ENCODE measurements at places on chromosomes 1 and 21. TPM values are rescaled to one million over a fixed set of nuclear protein-coding genes. Genes with fewer than 3 reads are reported as not detected.
A peak's percentile ranks its signal among the peaks of the same experiment; 100 is the strongest.

DNA sequence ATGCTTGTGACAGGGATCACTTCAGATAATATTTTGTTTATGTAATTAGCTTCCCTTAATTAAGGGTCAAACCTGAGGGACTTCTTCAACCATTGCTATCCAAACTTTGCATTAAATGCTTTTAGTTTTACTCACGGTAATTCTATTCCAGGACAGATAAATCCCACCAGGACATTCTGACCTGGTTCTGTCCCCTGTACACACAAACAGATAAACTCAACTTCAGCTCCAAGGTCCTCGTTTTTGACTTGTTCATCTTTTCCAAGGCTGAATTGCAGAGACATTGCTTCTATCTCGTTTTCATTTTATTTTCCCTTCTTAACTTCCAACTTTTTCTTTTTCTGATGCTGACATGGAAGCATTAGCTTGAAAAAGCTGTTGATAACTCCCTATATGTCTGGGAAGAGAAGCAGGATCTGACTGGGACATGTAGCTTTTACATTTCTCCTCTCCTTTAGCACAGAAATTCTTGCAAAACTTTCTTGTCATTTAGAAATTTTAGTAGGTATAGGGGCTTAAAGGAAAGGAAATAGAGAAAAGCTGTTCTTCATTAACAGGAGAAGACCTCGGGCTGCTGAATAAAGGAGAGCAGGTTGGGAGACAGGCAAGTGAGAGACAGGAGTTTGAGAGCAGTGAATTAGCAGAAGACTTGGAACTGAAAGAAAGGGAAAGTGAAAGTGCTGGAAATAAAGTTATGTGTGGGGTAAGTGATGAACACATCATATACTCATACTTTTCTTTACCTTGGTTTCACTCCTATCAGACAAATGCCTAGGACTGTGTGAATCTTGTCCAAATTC, 231.7 kb upstream of the B3GALT2 start:
- no peak for DNase-seq
- H3K27me3 ChIP-seq, result peaks cover 13% of the 10 kb centered on the region
- no peak overlapping the region for H3K4me3 ChIP-seq
- no peak overlapping the region for H3K27ac ChIP-seq

- peak overlapping the region; percentile 93 for H3K4me3 ChIP-seq
- H3K36me3 ChIP-seq, result no peaks in the 10 kb centered on the region
- H3K27ac ChIP-seq, result peak overlapping the region; percentile 99
Measured at GRCh38 chr1:156750711-156751450, 594 bp downstream of the HDGF start.

DNA sequence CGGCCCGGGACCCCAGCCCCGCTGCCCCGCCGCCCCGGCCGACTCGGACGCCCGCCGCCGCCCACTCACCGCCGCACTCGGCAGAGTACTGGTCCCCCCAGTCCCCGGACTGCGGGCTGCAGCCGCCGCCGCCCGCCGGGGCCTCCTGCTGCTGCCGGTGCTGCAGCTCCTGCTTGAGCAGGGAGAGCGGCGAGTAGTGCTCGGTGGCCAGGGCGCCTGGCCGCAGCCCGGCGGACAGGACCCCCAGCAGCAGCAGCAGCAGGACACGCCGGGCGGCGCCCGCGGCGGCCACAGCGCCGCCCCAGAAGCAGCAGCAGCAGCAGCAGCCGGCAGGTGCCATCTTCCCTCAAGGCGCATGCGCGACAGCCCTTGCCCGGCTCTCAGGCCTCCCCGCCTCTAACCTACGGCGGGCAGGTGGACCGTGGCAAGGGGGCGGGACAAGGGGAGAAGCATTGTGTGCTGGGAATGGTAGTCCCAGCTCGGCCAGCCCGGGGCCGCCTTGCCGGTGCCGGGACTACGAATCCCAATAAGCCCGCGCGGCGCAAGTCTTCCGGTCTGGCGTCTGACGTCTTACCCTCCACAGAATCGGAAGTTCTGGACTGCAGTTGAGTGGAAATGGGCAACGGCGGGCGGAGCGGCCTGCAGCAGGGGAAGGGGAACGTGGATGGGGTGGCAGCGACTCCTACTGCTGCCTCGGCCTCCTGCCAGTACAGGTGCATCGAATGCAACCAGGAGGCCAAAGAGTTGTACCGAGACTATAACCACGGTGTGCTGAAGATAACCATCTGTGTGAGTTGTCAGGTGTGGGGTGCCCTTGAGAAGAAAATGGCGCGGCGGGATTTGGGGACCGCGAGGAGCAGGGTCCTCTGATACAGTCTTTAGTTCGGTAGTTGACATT, at the start of the genes ARV1 and TTC13:
Gene ARV1 (plus strand): TSS at position 604 of the 898 bp plus-strand sequence. CDS start 12 bp downstream, at position 616.
Gene TTC13 (minus strand): TSS at position 371 of the 898 bp plus-strand sequence. CDS start 31 bp downstream, at position 340.
- H3K27me3 ChIP-seq, result no peaks in the 10 kb centered on the region
- H3K4me3 ChIP-seq, result peak within 1 kb of the TSS; percentile 86
- peaks cover 1% of the 10 kb centered on the region for H3K36me3 ChIP-seq
- peak within 1 kb of the TSS; percentile 97 for H3K27ac ChIP-seq

- no peaks in the 10 kb centered on the region for H3K27me3 ChIP-seq
- DNase-seq, result no peak
- no peak overlapping the region for H3K4me3 ChIP-seq
- no peaks in the 10 kb centered on the region for H3K36me3 ChIP-seq
- peaks cover 3% of the 10 kb centered on the region for H3K4me1 ChIP-seq
Measured at GRCh38 chr1:34970829-34971228, 14.3 kb downstream of the TMEM35B start.

- no peak overlapping the region for H3K4me3 ChIP-seq
- no peak overlapping the region for H3K27ac ChIP-seq
- no peaks in the 10 kb centered on the region for H3K4me1 ChIP-seq
Measured at GRCh38 chr1:208868554-208868953, 624.4 kb upstream of the PLXNA2 start.

DNA sequence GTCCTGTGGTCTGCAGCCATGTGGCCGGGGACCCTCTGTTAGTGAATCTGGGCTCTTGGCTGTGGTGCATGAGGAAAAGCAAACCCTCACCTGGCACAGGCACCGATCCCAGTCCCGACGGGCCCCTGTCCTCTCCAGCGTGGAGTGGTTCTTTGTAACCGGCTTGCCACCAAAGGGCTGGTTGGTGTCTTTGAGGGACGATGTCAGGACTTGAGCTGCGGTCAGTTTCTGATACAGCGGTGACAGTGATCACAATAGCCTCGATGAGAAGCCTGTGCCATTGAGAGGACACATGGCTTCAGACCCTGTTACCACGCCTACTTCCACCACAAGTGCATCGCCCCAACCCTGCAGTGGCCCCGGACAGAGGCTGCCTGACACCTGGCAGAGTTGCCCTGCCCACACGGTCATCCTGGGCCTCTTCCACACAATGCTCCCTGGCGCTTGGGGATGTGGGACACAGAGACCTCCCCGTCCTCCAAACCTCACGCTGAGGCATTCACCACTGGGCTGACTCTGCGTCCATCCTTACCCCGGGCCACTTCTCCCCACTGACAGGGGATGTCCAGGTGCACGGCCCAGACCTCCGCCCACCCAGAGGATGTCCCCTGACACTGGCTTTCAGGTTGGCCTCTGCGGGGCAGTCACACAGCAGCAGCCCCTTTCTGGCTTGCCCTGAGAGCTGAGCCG, 18.8 kb upstream of the ACTRT2 start:
- no peaks in the 10 kb centered on the region for H3K4me1 ChIP-seq
- H3K4me3 ChIP-seq, result no peak overlapping the region

- H3K27ac ChIP-seq, result no peak overlapping the region
- DNase-seq, result no peak
- H3K4me1 ChIP-seq, result no peaks in the 10 kb centered on the region
- H3K4me3 ChIP-seq, result no peak overlapping the region
- peaks cover 5% of the 10 kb centered on the region for H3K27me3 ChIP-seq
- no peaks in the 10 kb centered on the region for H3K36me3 ChIP-seq
Measured at GRCh38 chr21:45830221-45830640, 151.3 kb upstream of the COL6A1 start.

GRCh38 chr1:236149696-236150228, 7.4 kb downstream of the GPR137B start:
- H3K4me3 ChIP-seq, result no peak overlapping the region
- H3K4me1 ChIP-seq, result no peaks in the 10 kb centered on the region
- no peak for DNase-seq
- peak overlapping the region; percentile 42 for H3K27ac ChIP-seq
- H3K36me3 ChIP-seq, result no peaks in the 10 kb centered on the region

GRCh38 chr21:37117204-37117603, 44.1 kb downstream of the TTC3 start:
- H3K27me3 ChIP-seq, result no peaks in the 10 kb centered on the region
- no peak overlapping the region for H3K4me3 ChIP-seq
- H3K4me1 ChIP-seq, result peaks cover 20% of the 10 kb centered on the region
- DNase-seq, result no peak

- H3K4me1 ChIP-seq, result peaks cover 3% of the 10 kb centered on the region
- H3K4me3 ChIP-seq, result no peak overlapping the region
- no peaks in the 10 kb centered on the region for H3K27me3 ChIP-seq
- no peak for DNase-seq
Measured at GRCh38 chr1:98292994-98293393, 368.5 kb upstream of the SNX7 start.

- no peaks in the 10 kb centered on the region for H3K4me1 ChIP-seq
- H3K27ac ChIP-seq, result no peak overlapping the region
- peaks cover 4% of the 10 kb centered on the region for H3K36me3 ChIP-seq
- no peaks in the 10 kb centered on the region for H3K27me3 ChIP-seq
Measured at GRCh38 chr1:9603307-9603706, 14.6 kb downstream of the TMEM201 start.

GRCh38 chr1:221706876-221707582, 34.9 kb downstream of the DUSP10 start:
- DNase-seq, result no peak
- H3K36me3 ChIP-seq, result peaks cover 14% of the 10 kb centered on the region
- H3K4me1 ChIP-seq, result peaks cover 33% of the 10 kb centered on the region
- no peaks in the 10 kb centered on the region for H3K27me3 ChIP-seq

Gene TMEM82
- 1.4 TPM for total RNA-seq

Gene CLIC4
- total RNA-seq, result 90.4 TPM
